Smooth muscle cell of the coronary artery (primary cell): ENCODE measurements at places on chromosomes 4 and X. TPM values are rescaled to one million over a fixed set of nuclear protein-coding genes. Genes with fewer than 3 reads are reported as not detected.

The POU4F2 gene
- total RNA-seq, result not detected in 2 replicates

The ENPEP gene
- 0.08 and 0.82 TPM in 2 replicates for total RNA-seq

The SLC9B2 gene
- total RNA-seq, result 11.8 and 16.5 TPM in 2 replicates

The ATOH1 gene
- total RNA-seq, result not detected in 2 replicates

The ADH1A gene
- total RNA-seq, result not detected in 2 replicates

The SUPT20HL1 gene
- under 0.01 TPM in 1 of 2 replicates, not detected in the other for total RNA-seq

The SMIM31 gene
- total RNA-seq, result not detected in 2 replicates

The ARSJ gene
- 12.3 and 22.5 TPM in 2 replicates for total RNA-seq

The RTL3 gene
- total RNA-seq, result 0.12 TPM in 1 of 2 replicates, not detected in the other

The IGFBP7 gene
- 267 and 1,374 TPM in 2 replicates for total RNA-seq

The LRAT gene
- total RNA-seq, result not detected in 2 replicates

The CYSLTR1 gene
- total RNA-seq, result not detected in 2 replicates

The TRIM60 gene
- not detected in 2 replicates for total RNA-seq

The CENPVL2 gene
- total RNA-seq, result not detected in 2 replicates

The DACH2 gene
- total RNA-seq, result not detected in 2 replicates

The MORC4 gene
- 23.5 and 25.9 TPM in 2 replicates for total RNA-seq

The CLDN22 gene
- 0.23 TPM in 1 of 2 replicates, not detected in the other for total RNA-seq

The BEX5 gene
- 0.30 TPM in 1 of 2 replicates, not detected in the other for total RNA-seq

The SULT1B1 gene
- total RNA-seq, result under 0.01 and 13.7 TPM in 2 replicates
